Ascending aorta (tissue), 2 donors: ENCODE measurements at places on chromosomes 7 and 10. TPM values are rescaled to one million over a fixed set of nuclear protein-coding genes. Genes with fewer than 3 reads are reported as not detected.

- H3K4me1 ChIP-seq, result no peaks in the 10 kb centered on the region
- no peak overlapping the region for H3K4me3 ChIP-seq
- DNase-seq, result no peak
These were observed 257.2 kb downstream of the MAD1L1 start for GRCh38 chr7:1975581-1975980.

DNA sequence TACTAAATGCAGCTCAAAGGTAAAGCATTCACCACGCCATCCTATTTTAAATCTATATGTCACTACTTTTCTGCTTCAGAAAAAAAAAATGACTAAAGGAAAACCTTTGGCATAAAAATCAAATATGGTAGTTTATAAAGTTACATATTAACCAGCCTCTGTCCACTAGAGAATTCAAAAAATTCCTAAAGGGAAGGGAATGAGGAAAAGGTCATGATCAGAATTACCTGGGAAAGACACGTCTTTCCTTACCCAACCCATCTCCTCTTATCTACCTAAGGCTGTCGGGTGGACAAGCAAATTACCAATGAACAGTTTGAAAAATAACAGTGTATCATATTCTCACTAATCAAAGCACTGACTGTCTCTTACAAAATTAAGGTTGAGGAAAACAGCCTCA is 100.7 kb upstream of the TMEM106B start:
- H3K36me3 ChIP-seq, result no peaks in the 10 kb centered on the region
- DNase-seq, result no peak
- no peak overlapping the region for H3K27ac ChIP-seq
- H3K4me1 ChIP-seq, result no peaks in the 10 kb centered on the region
- no peak overlapping the region for H3K4me3 ChIP-seq
- H3K27me3 ChIP-seq, result no peaks in the 10 kb centered on the region

GRCh38 chr10:124302951-124303505 is 115.7 kb downstream of the OAT start:
- H3K27ac ChIP-seq, result no peak overlapping the region
- no peaks in the 10 kb centered on the region for H3K4me1 ChIP-seq
- no peaks in the 10 kb centered on the region for H3K36me3 ChIP-seq
- DNase-seq, result no peak
- no peaks in the 10 kb centered on the region for H3K27me3 ChIP-seq

DNA sequence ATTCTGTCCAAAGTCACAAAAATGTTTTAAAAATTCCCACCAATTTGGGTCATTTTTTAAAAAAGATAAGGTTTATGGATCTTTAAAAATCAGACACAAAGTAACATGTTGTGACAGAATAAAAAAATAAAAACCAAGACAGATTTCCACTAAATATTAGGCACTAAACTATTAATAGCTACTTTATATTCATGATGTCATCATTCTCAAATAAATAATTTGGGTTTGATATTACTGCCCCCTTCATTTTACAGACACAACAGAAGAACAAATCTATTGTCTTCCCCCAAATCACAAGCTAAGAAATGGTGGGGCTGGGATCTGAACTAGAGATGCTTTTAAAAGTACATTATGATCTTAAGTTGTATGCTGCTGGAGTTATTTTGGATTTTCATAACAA is 119.4 kb downstream of the MICU1 start:
- H3K27ac ChIP-seq, result no peak overlapping the region
- H3K4me3 ChIP-seq, result no peak overlapping the region
- H3K4me1 ChIP-seq, result no peaks in the 10 kb centered on the region
- no peaks in the 10 kb centered on the region for H3K36me3 ChIP-seq

DNA sequence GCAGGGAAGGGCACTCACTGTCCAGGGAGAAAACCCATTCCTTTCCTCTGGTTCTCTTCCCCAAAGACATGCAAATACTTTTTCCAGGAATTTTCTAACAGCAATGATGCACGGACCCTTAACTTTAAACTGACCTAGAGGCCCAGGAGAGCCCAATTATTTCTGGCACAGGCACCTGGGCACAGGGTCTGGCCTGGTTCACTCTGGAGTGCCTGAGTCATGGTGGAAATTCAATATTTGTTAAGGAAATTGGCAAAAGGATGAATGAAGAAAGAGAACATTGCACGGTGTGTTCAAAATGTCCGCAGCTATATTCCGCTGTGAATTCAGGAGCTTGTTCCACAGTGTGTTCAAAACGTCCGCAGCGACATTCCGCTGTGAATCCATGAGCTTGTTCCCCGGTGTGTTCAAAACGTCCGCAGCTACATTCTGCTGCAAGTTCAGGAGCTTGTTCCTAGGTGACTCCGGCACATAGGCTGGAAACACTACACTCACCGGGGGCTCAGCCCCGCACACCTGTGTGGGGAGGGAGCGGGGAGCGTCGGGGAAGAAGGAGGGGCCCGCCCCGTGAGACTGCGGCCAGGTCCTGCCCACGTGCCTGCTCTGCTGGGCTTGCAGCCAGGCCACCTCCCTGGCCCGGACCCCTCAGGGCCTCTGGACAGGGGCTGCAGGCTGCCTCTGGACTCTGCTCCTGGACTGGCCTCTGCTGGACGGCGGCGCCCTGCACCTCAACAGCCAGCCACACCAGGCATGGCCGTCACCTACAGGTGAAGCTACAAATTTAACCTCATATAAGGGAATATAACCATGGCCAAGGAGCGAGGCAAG is 72.0 kb upstream of the FAM20C start:
- H3K36me3 ChIP-seq, result no peaks in the 10 kb centered on the region
- no peaks in the 10 kb centered on the region for H3K4me1 ChIP-seq
- H3K4me3 ChIP-seq, result no peak overlapping the region
- no peak overlapping the region for H3K27ac ChIP-seq

- H3K27ac ChIP-seq, result no peak overlapping the region
- no peaks in the 10 kb centered on the region for H3K36me3 ChIP-seq
These were observed 67.4 kb downstream of the NOD1 start for GRCh38 chr7:30411173-30411572.

GPR141 gene
- not detected for total RNA-seq

TBRG4 gene
- total RNA-seq, result 216 TPM

LRRN3 gene
- total RNA-seq, result 1.7 TPM

FAM25A gene
- total RNA-seq, result not detected

OR6B1 gene
- not detected for total RNA-seq

GPER1 gene
- total RNA-seq, result 11.3 TPM
